Stimulated activated CD8-positive, alpha-beta memory T cell treated with anti-CD3 and anti-CD28 coated beads, Interleukin-4, amount 100 ng/mL, for 4 hours (primary cell): ENCODE measurements at places on chromosomes 2 and 18.

DNA sequence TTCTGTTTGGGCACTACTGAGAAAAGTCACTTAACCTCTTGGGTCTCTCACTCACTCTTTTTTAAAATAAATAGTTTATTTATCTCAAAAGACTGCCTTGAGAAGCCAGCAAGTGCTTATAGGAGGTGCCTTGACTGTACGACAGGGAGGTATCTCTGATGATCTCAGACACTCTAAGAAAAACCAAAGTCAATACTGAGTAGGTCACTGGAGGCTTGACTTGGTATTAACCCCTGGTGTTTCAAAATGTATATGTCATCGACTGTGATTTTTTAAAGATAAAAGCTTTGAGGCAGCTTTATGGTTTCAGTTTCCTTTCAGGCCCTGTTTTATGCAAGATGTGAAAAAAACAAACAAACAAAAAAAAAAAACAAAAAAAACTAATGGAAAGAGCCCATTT is 33.7 kb downstream of the MREG start:
- DNase-seq = no peak

DNA sequence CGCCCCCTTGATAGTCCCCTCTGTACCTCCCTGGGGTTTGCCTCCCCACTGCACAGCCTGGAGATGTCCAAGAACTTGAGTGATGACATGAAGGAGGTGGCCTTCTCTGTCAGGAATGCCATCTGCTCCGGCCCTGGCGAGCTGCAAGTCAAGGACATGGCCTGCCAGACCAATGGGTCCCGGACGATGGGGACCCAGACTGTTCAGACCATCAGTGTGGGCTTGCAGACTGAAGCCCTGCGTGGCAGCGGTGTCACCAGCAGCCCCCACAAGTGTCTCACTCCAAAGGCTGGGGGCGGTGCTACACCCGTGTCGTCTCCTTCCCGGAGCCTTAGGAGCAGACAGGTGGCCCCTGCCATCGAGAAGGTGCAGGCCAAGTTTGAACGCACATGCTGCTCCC is 119.9 kb downstream of the MTCL1 start:
- DNase-seq = no peak

DNA sequence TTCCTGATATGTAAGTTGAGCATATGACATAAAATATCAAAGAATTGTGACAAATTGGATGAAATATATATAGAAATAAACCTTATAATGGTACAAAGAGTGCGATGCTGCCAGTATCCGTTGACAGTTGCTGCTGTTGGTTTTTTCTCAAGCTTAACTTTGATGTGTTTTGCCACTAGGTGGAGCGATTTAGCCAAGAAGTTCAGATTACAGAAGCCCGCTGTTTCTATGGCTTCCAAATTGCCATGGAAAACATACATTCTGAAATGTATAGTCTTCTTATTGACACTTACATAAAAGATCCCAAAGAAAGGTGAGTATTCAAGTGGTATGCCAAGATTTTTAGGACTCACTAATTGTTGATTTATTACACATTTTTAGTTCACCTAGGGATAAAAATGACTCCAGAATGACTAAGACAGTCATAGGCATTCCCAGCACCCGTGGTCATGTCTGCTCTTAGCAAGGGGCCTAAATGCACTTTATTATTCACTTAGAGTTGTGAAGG is 2.1 kb downstream of the RRM2 start:
- no peak for DNase-seq

DNA sequence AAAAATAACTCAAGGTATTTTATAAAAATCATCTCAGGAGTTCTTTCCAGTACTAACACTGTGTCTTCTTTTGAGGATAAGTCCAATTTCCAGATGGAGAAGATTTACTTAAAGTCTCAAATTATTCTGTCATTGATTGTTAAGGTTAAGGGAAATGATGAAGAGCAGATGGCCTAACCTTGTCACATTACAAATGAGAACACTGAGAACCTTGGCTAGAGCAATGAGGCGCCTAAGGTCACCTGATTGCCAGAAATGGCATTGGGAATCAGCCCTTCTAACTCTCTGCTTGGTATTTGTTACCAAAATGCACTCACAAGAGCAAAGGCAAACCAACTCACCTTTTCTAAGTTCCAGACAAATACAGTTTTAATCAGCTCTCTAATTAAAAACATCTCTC is 835.1 kb downstream of the RNF144A start:
- DNase-seq = no peak

GRCh38 chr2:120371969-120372625 is 26.2 kb downstream of the INHBB start:
- no peak for DNase-seq

- no peak for DNase-seq
These were observed 134.4 kb upstream of the SLC1A4 start for GRCh38 chr2:64854773-64855237.

DNA sequence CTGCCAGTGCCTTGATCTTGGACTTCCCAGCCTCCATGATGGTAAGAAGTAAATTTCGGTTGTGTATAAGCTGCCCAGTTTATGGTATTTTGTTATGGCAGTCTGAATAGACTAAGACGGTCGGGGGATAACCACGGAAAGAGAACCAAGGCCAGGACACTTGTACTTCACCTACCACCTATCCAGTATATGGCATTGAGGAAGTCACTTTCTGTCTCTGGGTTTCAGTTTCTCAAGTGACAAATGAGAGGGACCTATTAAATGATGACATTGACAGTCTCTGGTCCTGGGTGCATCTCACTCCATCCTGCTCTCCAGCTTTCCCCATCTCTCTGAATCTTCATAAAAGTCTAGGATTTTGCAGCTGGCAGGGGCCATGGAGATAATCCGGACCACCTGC is 183.8 kb upstream of the MSH6 start:
- DNase-seq = no peak

DNA sequence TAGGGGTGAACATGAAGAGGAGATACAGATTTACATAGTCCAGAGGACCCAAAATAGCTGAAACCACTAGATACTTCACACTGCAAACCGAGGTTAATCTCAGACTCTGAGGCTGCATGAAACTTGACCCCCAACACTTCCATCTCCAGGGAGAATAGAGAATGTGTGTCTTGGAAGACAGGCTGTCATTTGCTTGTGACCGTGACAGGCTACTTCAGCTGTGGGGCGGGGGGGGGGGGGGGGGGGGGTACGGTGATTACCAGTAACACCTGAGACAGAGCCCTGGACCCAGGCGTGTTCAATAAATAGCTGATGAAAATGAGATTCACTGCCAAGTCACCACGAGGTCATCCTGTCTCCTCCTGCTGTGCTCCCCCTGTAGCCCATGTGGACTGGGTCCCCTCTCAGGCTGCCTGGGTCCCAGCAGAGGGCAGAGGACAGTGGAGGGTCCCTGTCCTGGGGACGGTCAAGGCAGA is 5.7 kb upstream of the KLHL29 start:
- no peak for DNase-seq

DNA sequence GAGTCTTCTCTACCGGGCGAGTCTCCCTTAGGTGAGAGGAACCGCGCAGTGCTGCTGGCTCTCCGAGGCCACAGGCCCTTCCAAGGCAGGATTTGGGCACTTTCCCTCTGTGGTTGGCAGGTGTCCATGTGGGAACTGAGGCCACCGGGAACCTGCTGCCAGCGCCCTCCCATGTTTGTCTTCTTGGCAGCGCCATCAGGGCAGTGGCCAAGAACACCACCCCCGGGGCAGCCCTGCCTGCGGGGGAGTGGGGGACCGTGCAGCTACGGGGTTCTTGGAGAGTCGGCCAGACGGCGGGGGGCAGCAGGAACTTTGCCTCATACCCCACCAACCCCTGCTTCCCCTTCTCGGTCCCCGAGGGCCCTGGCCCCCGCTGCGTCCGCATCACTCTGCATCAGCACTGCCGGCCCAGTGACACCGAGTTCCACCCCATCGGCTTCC is 10.0 kb downstream of the CAPN10 start:
- no peak for DNase-seq

DNA sequence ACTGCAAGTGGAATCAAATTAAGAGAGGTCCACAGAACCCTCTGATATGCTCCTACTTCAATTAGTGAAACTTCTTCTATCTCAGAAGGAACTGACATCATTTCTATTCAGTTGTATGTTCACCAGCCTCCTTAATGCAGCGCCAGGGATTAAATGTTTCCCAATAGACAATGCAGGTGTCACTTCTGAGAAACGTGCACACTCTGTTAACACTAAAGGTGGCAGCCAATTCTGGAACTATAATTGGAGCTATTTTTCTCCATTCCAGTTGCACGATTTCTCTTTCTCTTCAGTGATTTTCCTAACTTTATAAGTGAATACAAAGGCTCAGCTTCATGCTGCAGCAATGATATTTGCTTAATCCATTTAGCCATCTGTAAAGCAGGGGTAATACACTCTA is 821.9 kb downstream of the TDRD15 start:
- no peak for DNase-seq

- DNase-seq = no peak
These were observed 96.2 kb upstream of the CTDP1 start for GRCh38 chr18:79583426-79583825.

GRCh38 chr2:19232312-19232711 is 126.1 kb downstream of the OSR1 start:
- no peak for DNase-seq

GRCh38 chr2:177518754-177519153 is 126.2 kb downstream of the AGPS start:
- no peak for DNase-seq

DNA sequence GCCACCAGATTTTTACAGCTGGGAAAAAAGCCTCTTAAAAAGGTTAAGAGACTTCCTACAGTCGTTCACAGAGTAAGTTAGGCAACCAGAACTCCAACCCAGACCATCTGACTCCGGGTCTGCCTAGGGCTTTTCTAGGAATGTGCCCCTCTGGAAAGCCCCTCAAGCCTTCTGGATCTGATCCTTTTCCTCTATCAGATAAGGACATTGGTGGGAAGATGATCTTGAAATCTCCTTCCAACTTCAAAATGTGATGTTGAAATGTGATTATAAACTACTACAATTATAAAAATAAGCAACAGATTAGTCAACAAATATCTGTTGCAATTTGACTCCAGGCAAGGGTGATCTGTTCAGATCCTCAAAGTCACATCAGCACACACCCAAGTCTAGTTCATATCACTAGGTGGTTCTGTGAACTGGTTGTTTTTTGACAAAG is 270.4 kb downstream of the ARHGAP15 start:
- DNase-seq = no peak

DNA sequence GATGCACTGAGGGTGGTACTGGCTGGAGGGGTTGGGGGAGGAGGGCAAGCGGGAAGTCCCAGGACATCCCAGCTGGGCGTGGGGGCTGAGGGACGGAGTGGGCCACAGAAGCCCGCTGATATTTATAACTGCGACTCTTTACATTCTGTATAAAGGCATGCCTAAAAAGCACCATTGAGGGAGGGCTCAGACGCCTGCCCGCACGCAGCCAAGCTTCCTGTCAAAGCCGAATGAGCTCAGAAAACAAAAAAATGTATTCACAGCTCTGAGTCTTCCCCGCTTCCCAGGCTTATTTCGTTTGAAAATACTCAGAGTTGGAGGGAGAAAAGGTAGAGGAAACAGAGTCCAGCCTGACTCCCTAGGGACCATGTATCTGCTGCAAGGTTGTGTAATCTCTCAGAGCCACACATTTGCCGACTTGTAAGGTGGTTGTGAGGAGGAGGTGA is 170.1 kb upstream of the HAAO start:
- no peak for DNase-seq

DNA sequence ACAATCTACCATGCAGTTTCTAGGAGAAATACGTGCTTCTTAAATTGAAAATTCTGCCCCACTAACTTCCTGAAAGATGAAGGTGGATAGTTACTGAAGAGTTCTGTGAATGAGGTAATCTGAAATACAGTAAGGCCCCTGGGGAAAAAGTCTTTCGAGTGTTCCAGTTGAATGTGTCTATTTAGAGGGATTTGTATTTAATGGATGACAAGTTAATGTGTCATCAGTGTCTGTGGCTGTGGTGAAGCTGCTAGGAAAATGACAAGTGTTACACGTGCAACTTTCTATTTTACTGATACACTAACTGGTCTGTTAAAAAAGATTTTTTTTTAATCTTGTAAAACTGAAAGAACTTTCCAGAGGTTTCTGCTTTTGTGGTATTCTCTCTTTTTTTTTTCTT is 384.6 kb downstream of the STK39 start:
- no peak for DNase-seq

DNA sequence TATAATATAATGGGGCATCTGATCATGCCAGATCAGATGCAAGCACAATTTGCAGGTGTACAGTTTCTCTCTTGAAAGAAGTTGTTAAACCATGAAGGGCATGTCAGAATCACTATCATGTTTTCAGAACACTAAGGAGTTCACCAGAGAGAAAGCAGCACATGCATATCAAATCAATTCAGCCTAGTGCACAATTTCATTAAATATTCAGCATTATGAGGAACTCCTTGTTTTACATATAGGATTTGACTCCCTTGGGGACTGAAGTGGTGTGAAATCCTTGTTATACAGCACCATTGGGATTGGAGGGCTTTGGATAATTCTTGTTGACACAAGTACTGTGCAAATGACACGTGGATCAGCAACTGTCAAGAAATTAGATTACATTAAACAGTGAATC is 562.1 kb upstream of the KLHL29 start:
- DNase-seq = no peak

GRCh38 chr2:8380026-8380425 is 301.8 kb upstream of the ID2 start:
- DNase-seq = no peak

DNA sequence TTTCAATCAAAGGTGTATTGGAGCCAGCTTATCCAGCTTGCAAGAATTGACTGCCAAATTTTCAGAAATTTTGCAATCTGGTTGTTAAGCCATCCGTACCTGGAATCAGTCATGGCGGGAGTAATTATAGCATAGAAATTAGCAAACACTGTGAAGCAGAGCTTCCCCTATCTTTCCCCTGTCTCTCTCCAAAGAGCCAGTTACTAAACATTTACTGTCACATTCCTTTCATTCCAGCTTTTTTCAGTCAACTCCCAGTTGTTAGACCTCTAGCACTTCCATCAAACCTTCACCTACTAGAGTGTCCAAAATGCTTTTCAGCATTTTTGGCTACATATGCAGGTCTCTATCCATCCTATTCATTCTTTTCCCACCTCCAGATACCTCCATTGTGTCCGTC is 137.4 kb downstream of the MC4R start:
- no peak for DNase-seq

GRCh38 chr2:239769554-239770245 is 255.4 kb downstream of the NDUFA10 start:
- DNase-seq = no peak

DNA sequence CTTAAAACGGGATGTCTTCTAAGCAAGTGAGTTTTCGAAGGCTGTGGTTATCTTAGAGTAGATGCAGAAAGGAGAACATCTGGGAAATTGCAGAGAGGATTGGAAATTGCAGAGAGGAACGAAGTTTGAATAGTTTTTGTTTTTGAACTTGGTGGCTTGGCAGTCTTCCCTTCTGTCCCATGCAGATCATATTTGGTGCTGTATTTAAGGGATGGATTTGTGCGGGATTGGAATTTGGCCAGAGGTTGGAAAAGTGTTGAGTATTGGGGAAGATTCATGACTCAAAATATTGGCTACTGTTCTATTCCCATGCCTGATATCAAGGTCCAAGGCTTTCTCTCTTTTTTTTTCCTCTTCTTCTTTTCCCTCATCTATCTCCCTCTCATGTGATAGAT is 18.2 kb downstream of the PTPRM start:
- DNase-seq = no peak
